ENCODE measurements at places on chromosomes 11 and 22.
A peak's percentile ranks its signal among the peaks of the same experiment; 100 is the strongest.

DNA sequence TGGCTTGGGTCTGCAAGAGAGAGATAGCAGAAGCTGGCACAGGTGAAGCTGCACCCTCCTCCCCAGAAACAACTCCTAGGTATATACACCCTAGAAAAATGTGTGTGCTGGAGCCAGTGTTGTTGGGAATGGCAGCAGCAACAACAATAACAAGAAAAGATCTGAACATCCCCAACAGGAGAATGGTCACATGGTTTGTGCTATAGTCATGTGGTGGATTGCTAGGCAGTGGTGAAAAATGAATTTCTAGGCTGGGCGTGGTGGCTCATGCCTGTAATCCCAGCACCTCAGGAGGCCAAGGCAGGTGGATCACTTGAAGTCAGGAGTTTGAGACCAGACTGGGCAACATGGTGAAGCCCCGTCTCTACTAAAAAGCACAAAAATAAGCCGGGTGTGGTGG, 31.0 kb upstream of the FGF19 start:
- no peak for DNase-seq

- DNase-seq: no peak
These were observed 2.0 kb upstream of the SBF1 start for GRCh38 chr22:50476868-50477267.

DNA sequence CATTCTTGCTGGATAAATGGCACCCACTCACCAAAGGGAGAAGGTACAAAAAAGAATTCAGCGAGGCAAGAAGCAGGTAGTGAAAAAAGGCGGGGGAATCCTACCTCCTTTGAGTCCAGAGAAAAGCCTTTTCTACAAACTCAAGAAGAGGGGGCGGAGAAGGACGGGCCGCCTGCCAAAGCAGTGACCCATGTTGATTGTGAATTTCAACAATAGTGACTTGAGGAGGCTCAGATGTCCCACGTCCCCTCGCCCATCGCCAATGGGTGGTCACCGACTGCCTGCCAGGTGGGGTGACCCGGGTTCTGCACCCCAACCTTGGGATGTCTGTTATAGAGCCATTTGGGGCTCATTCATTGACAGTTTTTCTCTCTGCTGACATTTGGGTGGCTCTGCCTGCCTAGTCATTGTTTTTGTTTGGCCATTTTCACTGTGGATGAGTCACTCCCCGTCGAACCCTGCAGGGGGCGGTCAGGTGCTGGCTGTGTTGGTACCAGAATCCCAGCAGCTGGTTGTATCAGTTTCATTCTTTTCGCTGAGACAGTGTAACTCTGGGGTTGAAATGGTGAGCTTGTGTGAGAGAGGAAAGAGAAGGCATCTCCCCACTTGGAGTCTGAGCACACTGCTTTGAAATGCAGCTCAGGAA, 163.4 kb upstream of the NCAM1 start:
- peak; percentile 3 for DNase-seq

DNA sequence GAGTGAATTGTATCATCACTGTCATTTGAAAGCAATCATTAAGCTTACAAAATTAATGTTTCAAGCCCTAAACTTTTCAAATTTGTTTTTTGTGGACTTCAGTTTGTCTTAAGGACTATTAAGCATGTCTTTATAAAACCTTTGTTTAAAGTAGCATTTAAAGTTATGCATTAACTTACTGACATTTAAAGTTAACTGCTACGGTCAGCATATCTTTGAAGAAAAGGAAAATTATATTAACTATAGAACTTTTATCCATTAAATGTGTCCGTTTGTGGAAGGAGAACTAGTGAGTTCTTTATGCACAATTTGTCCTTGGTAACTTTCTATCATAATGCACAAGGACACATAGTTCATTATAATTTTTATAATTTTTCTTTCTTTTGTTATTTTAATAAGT, 103.4 kb downstream of the FANCF start:
- DNase-seq: no peak

GRCh38 chr11:72983560-72983959, 158.6 kb downstream of the FCHSD2 start:
- DNase-seq: no peak

DNA sequence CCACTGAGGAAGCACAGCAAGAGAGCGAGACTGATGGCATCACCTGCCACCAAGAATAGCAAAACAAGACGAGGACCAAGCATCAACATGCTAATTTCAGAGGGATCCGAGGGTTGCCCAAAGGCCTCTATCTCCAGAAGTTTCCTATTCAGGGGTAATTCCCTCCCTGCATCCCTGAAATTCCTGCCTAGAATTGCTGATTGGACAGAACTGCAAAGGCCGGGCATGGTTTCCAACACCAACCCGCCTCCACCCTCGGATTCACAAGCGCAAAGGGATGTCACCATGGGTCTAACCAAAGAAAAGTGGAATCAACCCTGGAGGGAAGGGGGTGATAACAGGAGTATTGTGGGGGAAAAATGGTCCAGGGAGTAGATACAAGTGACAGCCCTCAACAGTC, 28.3 kb upstream of the ETS1 start:
- no peak for DNase-seq

- DNase-seq: no peak
These were observed 35.0 kb upstream of the MOB2 start for GRCh38 chr11:1521382-1522080.

GRCh38 chr11:86108191-86108590, 39.3 kb upstream of the PICALM start:
- no peak for DNase-seq

- DNase-seq: no peak
These were observed 10.5 kb downstream of the TSKU start for GRCh38 chr11:76793391-76794291.

- DNase-seq: no peak
These were observed 8.8 kb upstream of the OR9I1 start for GRCh38 chr11:58134151-58134550.

DNA sequence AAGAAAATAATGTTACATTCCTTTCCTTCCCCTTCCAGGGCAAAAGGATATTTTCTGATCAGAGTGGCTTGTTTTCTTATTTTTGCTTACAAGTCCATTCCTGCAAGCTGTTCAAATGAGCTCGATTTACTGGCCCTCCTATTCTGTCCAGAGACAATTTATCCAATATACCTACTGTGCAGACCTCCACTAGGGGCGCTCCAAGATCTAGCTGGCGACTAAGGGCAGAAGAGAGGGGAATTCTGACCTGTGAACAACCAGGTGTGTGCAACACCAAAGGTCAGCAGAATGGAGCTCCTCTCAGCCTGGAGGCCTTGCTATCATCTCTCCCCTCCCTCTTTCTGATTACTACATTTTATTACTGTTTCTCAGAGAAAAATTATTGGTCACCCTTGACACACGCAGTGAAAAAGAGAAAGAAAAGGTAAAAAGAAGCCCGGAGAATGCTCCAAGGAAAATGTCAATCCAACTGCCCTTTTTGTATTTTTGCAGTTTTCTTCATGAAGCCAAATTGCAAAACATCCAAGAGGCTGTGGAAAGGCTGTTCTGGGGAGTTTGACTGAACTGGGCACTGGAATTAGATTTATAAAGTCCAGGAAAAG, 3.2 kb downstream of the SEZ6L start:
- no peak for DNase-seq

DNA sequence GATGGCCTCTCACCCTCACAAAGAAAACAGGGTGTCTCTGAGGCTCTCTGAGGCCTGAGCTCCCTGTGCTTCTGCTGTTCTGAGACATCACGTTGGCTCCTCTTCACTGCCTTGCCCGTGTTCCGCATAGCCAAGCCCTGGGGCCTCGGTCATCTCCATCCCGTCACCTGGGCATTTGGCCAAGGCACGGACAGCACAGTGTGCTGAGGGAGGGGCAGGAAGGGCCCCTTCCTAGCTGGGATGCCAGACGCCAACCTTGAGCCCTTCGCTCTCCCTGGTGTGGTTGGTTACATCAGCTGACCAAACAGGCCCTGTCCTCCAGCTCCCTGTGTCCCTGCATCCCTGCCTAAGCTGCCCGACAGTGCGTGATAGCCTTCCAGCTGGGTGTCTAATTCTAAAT, 25.9 kb downstream of the MOV10L1 start:
- DNase-seq: no peak

GRCh38 chr11:35391922-35392688, 27.3 kb downstream of the SLC1A2 start:
- DNase-seq: peak; percentile 73

GRCh38 chr11:100887659-100888058, 200.6 kb downstream of the ARHGAP42 start:
- no peak for DNase-seq

- DNase-seq: no peak
These were observed 8.5 kb upstream of the FEZ1 start for GRCh38 chr11:125504580-125504979.
